GM06990 (cell line): ENCODE measurements at places on chromosomes 5 and 9.

DNA sequence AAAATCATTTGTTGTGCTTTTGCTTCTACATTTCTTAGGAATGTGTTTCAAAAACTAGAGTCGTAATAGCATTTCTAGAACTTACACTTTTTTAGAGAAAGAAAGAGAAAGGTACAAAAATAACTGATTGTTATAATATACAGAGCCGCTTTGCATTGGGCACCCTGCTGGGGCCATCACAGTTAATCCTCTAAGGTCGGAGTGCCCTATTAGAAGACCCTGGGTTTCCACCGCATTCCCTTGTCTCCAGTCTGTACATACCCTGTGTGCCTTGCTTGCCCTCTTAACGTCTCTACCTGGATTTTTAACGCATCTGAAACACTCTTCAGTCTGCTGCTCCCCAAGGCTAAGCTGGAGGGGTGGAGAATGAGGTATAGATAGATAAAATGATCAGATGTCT lies 1.3 kb downstream of the MARVELD2 start:
- DNase-seq = no peak

GRCh38 chr9:101324245-101324804 lies 60.5 kb downstream of the BAAT start:
- no peak for DNase-seq

DNA sequence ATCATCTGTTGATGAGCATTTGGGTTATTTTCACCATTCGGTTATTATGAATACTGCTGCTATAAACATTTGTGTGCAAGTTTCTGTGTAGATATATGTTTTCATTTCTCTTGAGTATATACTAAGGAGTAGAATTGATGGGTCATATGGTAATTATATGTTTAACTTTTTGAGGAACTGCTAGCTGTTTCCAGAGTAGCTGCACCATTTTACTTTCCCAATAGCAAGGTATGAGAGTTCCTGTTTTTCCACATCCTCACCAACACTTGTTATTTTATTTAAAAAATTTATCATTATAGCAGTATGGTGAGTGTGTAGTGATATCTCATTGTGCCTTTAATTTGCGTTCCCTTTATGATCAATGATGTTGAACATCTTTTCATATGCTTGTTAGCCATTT lies 29.2 kb downstream of the CD14 start:
- no peak for DNase-seq

DNA sequence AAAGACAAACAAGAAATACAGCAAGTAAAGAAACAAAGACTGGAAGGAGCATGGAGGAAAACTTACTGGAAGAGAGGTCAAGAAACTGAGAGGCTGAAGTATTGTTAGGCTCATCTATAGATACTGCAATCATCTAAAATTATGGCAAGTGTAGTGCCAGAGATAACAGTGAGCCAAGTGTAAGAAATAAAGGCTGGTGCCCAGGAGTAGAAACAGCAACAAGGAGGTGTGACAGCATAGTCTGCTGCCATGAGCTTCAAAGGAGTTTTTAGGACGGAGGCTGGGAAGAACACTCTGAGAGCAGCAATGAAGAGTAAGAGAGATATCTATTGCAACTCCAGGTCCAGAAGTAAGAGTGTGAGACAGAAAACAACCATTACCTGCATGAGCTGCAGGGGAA lies 60.5 kb downstream of the MEGF9 start:
- DNase-seq = no peak

DNA sequence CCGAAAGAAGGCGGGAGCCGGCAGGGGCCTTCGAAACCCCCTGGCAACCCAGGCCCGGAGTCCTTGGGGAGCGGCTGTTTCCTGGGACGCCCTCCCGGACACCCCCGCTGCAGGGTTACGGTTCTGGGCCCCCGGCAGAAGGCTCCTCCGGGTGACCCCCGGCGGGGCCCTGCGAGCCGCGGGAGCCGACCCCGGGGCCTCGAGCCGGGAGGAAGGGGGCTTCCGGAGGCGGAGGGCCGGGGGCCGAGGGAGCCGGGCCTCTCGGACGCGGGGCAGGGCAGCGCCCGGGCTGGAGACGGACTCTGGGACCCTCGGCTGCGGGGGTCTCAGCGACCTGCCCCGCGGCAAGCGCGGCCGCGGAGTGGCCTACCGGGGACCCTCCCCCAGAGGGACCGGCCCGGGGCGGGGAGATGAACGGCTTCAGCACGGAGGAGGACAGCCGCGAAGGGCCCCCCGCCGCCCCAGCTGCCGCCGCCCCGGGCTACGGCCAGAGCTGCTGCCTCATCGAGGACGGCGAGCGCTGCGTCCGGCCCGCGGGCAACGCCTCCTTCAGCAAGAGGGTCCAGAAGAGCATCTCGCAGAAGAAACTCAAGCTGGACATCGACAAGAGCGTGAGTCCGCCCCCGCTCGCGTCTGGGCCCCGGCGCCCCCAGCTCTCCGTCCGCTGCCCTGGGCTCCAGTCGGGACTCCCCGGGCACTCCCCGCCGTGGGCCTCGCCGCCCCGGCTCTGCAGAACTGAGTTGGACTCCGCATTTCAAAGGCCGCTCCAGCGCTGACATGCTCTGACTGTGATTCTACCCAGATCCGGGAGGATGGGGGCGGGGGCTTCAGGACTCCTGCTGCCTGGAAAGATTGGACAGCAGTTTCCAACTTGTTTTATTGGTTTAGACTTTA lies 645 bp downstream of the SAP30L start:
- DNase-seq = peak; percentile 61

DNA sequence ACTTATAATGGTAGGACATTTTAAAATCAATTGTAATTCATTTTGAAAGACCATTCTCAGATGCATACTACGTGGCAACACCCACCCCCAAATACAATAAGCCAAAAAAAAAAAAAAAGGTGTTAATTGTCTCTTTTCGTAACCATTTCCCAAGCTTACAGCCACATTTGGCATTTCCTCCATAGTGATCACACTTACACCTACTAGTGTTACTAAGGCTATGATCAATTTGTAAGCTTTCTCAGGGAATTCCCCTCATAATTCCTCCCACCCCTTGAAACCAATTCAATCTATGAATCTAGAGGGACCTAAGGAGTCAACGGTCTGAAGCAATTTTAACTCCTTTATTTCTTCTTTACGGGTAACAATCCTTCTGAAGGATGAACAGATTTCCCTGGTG lies 40.1 kb downstream of the NR2F1 start:
- DNase-seq = no peak

DNA sequence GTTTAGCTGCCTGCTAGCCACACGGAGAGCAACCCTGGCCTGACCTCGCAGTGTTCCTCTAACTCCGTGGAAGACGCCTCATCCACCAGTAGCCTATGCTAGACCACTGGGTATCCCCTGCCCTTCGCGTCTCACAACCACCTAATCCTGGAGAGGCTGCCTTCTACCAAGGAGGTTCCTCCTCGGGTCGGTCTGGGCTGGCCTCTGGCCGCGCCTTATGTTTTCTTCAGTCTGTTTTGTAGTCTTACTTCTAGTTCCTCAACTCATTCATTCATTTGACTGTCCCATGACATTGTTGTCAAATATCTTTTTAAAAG lies 1.6 kb upstream of the TPM2 start:
- no peak for DNase-seq

DNA sequence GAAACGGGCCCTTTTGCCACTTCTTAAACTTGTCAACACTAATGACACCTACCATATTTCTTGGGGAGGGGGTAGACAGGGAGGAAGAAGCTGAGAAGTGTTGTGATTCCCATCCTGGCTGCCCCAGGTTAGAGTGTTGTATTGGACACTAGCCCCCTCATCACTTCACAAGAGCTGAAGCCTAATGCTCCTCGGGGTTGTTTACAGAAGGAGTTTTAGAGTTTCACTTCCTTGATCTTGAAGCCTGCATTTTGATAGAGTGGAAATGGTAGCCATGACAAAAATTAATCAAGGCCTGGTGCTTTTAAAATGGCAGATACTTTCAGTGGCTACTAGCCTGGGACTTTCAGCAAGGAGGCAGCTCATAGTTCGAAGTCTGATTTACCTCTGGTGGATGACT lies 11.0 kb upstream of the FAM120AOS start:
- DNase-seq = no peak

DNA sequence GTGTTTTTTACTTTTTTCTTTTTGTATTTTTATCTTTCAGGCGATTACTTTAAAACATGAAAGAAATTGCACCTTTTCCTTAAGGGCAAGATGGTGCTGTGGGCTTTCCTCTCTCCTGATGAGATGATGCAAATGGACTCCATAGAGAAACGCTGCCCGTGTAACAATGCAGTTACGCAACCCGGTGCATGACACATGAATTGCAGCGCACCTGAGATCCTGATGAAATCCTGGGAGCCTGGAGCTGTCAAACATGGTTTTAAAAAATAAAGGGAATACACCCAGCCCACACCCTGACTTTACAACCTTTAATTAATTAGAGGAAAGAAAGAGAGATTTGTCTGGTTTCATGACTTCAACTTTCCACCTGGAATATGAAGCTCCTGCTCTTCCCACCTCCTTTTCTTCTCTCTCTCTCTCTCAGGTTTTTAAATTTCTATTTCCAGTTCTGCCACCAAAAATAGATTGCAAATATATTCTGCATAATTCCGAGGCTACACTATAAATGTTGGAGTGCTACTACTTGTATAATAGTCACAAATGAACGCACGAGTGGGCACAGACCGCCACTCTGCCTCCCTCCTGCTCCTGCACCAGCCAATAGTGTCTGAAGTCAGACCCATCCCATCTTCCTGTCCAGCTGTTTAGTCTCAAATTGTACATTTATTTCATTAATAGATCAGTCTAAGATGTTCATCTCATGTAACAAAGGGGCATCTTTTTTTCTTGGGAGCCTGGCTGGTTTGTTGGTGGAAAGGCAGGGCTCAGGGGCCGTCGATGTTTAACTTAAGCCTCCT lies 179.1 kb downstream of the AUH start:
- DNase-seq = no peak

- DNase-seq = no peak
Observed at GRCh38 chr5:179866241-179867078, 7.8 kb upstream of the MRNIP start.

- no peak for DNase-seq
Observed at GRCh38 chr9:68825762-68826472, 120.9 kb downstream of the PIP5K1B start.

DNA sequence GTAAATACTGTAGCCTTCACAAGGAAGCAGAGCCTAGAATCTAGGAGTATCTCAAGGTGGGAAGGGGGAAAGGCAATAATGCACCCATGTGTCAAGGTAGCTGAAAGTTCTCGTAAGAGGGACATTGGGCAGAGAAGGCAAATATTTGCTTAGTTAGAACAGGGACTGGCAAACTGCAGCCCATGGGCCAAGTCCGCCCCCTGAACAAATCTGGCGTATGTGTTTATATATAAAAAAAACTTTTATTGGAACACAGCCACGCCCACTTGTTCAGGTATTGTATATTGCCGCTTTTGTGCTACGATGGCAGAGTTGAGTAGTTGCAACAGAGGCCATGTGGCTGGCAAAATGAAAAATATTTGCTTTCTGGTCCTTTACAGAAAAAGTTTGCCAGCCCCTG lies 16.1 kb downstream of the KCNN2 start:
- no peak for DNase-seq

DNA sequence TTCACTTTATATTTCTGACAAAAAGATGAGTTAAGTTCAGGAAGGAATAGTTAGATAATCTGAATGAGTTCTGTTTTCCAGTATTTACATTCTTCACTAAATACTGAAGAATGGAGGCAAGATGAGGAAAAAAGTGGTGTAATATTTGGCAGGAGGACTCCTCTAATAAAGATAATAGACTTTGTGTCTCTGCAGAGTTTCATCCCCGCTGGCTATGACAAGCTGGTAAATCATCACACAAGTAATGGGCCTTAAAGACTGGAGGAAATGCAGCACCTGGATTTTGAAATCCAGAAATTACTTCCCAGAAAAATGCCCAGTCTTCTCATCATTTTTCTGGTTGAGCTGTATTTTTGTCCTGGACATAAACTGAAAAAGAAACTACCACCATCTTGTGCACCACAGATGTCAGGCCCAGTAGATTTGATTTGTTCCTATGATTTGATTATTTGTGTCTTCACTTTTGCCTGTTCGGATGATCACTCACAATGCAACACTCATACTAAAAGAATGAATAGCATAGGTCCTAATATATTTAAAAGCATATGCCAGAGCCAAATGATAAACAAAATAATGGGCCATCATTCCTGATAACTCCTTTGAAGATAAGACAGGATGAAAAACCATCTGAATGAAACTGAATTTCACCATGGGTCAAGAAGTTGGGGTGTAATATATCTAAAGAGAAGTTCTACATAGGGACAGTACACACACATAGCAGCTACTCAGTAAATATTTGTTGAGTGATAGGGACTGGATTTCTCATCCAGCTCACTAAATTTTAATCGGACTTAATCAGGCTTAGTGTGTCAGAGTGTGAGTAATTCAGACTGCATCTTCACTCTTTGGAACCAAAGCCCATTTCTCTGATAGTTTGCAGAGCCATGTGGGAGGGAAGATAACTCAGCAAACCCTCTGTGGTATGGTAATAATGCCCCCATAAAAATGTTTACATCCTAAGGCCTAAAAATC lies 200.5 kb downstream of the HINT1 start:
- no peak for DNase-seq

GRCh38 chr5:139961435-139962157 lies 81.5 kb downstream of the NRG2 start:
- DNase-seq = peak; percentile 40

- DNase-seq = no peak
Observed at GRCh38 chr9:135241381-135242048, 154.0 kb downstream of the OLFM1 start.

- DNase-seq = no peak
Observed at GRCh38 chr9:4822057-4822456, 29.3 kb downstream of the RCL1 start.

DNA sequence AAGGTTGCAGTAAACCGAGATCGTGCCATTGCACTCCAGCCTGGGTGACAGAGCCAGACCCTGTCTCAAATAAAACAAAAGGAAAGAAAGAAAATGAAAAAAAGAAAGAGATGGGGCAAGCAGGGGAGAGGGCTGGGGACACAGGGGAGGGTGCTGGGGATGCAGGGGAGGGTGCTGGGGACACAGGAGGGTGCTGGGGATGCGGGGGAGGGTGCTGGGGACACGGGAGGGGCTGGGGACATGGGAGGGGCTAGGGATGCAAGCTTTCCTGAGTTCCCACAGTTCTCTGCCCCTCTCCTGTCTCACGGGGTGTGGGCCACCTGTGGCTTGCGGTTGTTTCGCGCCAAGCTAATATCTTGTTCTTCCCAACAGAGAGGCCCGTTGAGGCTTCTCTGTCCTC lies 7.2 kb downstream of the PDCD6 start:
- no peak for DNase-seq

- DNase-seq = no peak
Observed at GRCh38 chr5:14414007-14414406, 167.6 kb upstream of the OTULINL start.

GRCh38 chr9:110157823-110158664 lies 49.9 kb downstream of the C9orf152 start:
- DNase-seq = no peak

GRCh38 chr5:74127381-74128320 lies 501.7 kb downstream of the ARHGEF28 start:
- DNase-seq = no peak
